Renal cortex interstitium (tissue), 15 donors: ENCODE measurements at places on chromosomes 12 and 14.

DNA sequence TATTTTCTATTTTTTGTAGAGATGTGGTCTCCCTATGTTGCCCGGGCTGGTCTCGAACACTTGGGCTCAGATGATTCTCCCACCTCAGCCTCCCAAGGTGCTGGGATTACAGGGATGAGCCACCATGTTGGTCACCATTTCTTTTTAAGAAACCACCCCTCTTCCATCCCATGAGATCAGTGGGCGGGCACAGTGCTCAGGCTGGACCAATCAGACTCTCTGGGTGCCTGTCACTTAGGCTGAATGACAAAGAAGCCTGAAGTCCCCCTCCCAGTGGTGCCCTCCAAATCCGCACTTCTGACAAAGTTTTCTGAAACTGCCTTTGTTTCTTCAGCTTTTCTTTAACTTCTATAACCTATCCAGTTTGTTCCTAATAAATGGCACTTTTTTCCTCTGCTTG, 48.2 kb downstream of the CALM1 start:
- DNase-seq, result no peak

GRCh38 chr14:90905531-90905930, 89.3 kb upstream of the TTC7B start:
- DNase-seq, result no peak

DNA sequence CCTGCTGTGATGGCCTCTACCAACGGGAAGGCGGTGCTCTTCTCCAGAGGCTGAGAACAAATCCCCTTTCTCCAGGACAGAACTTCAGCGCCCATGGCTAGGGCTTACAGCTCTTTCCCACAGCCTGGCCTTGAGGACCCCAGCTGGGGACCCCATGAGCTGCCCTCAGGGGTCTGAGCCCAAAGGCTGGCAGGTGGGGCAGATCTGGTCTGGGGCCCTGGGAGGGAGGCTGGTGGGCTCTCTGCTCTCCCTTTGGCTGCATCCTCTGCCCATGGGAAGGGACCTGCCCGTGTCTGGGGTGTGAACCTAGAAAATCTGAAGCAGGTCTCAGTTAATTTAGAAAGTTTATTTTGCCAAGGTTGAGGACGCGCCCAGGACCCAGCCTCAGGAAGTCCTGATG, 322.1 kb downstream of the ADGRD1 start:
- DNase-seq, result no peak

- DNase-seq, result no peak
Observed at GRCh38 chr14:89164168-89165073, 252.6 kb downstream of the FOXN3 start.

GRCh38 chr12:105235281-105235731, 668 bp downstream of the APPL2 start:
- no peak for DNase-seq
